Esophagus squamous epithelium (tissue), 5 donors: ENCODE measurements at places on chromosomes 1 and 21.

GRCh38 chr1:226608699-226609505 is 60.3 kb downstream of the STUM start:
- no peak for DNase-seq

- no peak for DNase-seq
Observed at GRCh38 chr1:175155473-175155856, 37.1 kb downstream of the KIAA0040 start.

GRCh38 chr1:31400393-31400792 is 12.6 kb upstream of the SERINC2 start:
- DNase-seq, result no peak

DNA sequence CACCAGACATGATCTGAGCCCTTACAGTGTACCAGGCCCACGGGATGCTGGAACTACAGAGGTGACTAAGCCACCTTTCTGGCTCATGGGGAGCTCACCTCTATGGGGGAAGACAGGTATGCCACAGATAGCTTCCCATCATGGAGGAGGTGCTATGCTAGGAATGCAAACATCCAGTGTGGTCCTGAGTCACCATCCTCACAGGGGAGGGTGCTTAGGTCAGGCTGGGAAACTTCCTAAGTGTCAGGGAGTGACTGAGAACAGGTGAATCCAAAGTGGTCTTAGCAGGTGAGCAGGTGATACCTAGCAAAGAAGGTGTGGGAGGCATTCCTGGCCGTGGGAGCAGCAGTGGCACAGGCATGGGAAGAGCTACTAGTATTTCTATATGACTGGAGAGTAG is 8.6 kb upstream of the RASSF5 start:
- DNase-seq, result no peak

- no peak for DNase-seq
Observed at GRCh38 chr1:14065486-14065885, 365.5 kb downstream of the PRDM2 start.

DNA sequence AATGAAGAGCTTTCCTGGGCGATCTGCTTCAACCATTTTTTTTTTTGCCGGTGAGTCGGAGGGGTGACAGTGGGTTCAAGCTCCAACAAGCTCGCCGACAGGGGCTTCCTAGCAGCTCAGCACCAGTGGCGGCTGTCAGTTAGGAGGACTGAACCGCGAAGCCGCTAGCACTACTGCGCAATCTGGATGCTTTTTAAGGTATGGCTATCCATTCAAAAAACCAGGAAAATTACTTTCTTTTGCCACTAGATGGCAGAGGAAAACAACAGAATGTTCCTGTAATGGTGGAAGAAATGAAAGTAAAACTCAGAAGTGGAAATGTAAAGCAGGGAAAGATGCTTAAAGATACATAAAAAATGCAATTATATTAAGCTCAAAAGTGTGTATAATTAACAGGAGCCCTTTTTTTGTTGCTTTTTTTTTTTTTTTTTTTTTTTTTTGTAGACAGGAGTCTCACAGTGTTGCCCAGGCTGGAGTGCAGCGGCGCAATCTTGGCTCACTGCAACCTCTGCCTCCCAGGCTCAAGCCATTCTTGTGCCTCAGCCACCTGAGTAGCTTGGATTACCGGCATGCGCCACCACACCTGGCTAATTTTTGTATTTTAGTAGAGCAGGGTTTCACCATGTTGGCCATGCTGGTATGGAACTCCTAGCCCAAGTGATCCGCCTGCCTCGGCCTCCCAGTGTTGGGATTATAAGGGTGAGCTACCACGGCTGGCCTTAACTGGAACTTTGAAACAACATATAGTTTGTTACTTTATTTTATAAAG is 8.5 kb downstream of the KYAT3 start:
- DNase-seq, result no peak

GRCh38 chr1:33152685-33153432 is 29.0 kb downstream of the TRIM62 start:
- DNase-seq, result no peak

- DNase-seq, result no peak
Observed at GRCh38 chr1:220751111-220751510, 3.0 kb downstream of the MTARC2 start.

- no peak for DNase-seq
Observed at GRCh38 chr1:204296431-204296988, 63.2 kb downstream of the PLEKHA6 start.

- no peak for DNase-seq
Observed at GRCh38 chr1:232390590-232390989, 239.3 kb downstream of the SIPA1L2 start.

GRCh38 chr1:151294742-151295462 is 12.8 kb downstream of the ZNF687 start:
- no peak for DNase-seq

GRCh38 chr1:65083263-65083896 is 64.6 kb upstream of the AK4 start:
- DNase-seq, result no peak

DNA sequence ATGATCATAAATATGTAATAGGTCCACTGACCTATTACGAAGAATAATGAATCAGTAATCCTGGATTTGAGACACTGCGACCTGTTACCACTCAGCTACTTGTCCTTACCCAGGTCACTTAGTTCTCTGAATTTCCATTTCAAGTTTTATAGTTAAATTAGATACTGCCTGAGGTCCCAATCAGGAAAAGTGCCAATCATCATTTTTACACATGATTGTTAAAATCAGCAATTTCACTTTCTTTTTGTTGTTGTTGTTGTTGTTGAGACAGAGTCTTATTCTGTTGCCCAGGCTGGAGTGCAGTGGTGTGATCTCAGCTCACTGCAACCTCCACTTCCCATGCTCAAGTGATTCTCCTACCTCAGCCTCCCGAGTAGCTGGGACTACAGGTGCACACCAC is 22.8 kb upstream of the LYPLAL1 start:
- no peak for DNase-seq

GRCh38 chr21:42491328-42491727 is 4.7 kb downstream of the RSPH1 start:
- DNase-seq, result no peak

DNA sequence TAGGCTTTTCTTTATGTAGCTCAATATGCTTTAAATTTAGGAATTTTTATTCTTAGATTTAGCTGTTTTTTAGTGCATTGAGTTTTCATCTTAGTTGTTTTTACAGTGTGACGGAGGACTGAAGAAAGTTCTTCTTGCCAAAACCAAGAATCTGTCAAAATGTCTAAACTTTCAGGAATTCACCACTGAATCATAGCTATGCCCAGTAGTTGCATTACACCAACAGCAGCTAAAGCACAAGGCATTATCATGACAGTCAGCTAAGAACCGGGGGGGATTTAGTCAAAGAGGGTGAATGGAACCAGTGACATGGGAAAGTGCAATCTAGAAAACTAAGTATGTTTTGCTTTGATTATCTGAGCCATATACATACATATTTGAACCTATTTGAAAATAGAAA is 6.5 kb upstream of the C1orf146 start:
- no peak for DNase-seq

- DNase-seq, result no peak
Observed at GRCh38 chr1:59605184-59605583, 209.6 kb upstream of the HOOK1 start.

DNA sequence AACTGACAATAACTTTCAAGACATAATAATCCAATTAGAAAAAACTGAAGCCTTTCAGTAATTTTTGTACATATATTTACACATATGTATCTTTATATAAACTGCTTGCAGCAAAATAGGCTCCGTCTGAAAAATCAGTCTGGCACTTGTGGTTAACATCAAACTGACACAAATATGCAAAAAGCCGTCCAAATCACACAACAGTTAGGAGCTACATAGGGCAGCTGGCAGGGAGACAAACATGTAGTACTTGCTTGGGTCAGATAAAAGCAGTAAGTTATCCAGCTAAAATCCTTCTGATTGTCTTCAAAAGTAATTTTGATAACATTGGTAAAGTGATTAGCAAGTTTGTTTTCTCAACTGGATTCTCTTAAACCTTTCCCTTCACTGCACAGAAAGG is 14.7 kb upstream of the GUCA2A start:
- no peak for DNase-seq

DNA sequence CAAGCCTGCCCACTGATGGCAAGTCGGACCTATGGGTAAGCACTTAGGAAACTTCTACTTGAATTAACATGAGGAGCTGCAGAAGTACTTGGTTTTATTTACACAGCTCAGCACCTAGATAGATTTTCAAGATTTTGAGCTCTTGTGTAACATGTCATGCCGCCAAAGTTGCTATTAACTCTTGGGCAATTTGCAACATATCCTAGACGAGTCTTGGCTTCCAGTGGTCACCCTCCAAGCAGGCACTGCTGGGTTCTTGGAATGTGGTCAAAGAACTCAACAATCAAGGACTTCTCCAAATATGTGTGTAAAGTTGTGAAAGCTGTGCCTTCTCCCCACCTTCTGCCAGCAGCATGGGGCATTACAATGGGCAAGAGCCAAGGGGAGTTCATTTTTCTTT is 17.8 kb upstream of the GUCA2B start:
- no peak for DNase-seq

DNA sequence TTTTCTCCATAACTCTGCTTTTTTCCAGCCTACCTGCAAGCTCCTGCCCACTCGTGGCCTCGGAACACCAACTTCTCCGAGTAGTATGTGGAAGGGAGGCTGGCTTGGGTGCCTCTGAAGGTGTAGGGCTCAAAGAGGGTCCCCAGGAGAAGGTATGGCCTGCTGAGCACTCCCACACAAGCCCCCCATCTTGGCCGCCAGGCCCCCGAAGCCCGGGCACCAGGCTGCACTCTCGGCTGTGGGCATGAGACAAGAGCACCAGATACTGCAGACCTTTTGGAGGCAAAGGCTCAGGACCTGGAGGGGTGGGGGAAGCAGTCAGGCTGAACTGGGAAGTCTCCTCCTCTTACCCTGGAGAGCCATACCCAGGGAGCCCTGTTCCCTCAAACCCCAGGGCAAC is 1.7 kb downstream of the ZNF692 start:
- DNase-seq, result no peak

- no peak for DNase-seq
Observed at GRCh38 chr1:21290546-21290944, 282 bp upstream of the ECE1 start.

DNA sequence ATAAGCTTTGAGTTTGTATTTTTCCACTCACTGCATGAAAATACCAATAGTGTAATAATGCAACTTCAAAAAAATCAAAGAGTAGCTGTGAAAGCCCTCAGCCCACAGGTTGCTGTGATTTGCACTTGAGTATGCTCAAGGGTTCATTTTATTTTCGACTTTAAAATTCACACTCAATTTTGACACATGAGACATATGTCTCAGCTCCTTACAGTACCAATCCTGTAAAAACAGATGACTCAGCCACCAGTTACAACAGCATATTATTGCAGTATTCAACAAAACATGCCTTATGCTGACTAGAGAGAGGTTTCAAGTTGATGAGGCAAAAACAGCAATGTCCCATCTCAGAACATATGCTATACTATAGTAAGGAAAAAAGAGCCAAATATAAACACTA is 66.1 kb downstream of the CYYR1 start:
- DNase-seq, result no peak

GRCh38 chr1:94947437-94947836 is 20.5 kb upstream of the CNN3 start:
- no peak for DNase-seq

- no peak for DNase-seq
Observed at GRCh38 chr21:38950435-38951094, 144.8 kb downstream of the ETS2 start.

DNA sequence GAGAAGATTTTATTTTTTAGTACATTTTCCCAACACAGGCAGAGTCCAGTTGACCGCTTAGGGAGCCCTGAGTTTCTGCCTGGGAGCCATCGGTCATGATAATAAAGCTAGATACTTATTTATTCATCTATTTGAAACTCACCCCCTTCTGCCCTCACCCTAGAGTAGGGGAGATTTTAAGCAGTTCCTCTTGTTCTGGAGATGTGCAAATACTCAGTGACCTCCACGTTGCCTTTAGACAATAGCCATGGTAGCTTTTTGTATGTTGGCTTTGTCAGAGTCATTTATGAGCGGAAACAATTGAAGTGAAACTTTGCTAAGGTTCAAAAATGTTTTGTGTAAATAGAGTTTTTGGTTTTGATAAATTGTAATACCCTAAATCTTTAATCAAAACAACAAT is 45.7 kb upstream of the PLPPR4 start:
- DNase-seq, result no peak

DNA sequence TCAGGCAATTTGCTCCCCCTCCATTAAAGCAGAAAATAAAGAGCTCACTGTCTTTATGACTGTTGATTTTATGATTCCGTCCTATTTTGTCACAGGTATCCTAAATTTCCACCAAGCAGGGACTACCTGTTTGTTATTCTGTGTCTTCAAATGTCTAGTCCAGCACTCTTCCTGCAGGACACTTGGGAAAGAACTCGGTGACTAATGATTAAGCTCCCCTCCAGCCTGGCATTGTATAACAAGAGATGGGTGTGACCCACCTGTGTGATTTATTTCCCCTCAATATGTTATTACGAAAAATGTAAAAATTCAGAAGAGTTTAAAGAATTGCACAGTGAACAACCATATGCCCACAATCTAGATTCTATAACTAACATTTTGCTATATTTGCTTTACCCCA is 42.9 kb upstream of the LRRN2 start:
- DNase-seq, result no peak

- no peak for DNase-seq
Observed at GRCh38 chr1:84299536-84300170, 1.9 kb upstream of the SAMD13 start.

DNA sequence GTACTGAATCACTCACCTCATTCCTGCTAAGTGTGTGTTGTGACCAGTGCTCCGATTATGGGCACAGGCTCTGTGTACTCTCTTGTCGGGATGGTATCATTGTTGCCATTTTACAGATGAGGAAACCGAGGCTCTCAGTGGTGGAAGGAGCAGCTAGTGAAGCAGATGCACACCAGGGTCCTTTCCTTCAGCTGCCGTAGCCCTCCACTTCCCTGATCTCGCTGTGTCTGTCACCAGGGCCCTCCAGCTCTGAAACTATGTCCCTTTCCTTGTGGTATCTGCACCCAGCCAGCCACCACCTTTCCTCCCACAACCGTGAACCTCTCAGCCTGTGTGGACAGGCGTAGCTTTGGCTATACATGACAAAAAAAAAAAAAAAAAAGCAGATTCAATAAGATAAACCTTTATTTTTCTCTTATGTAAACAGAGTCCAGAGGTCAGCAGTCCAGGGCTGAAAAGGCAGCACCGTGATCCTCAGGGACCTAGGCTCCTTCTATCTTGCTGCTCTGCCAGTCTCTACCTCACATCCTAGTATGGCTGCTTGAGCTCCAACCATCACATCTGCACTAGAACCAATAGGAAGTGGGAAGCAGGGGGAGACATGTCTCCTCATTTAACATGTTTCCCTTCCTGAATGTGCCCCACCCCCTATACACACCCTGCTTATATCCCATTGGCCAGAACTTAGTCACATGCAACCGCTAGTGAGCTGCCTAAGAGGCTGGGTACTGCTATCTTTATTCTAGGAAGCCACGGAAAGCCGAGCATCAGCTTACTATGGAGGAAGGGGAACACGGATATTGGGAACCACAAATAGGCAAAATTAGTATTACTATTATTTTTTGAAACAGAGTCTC is 44.3 kb downstream of the TMEM51 start:
- DNase-seq, result no peak

GRCh38 chr21:34217263-34217662 is 143.9 kb downstream of the MRPS6 start:
- DNase-seq, result no peak

- no peak for DNase-seq
Observed at GRCh38 chr1:247370786-247371732, 39.4 kb upstream of the ZNF496 start.
